ENCODE measurements at places on chromosomes 7 and 10. TPM values are rescaled to one million over a fixed set of nuclear protein-coding genes. Genes with fewer than 3 reads are reported as not detected.

The ACHE gene
- total RNA-seq, result 36.0 TPM

The ALDH18A1 gene
- total RNA-seq, result 64.2 TPM

The DNMBP gene
- total RNA-seq, result 15.1 TPM

The PRPS1L1 gene
- total RNA-seq, result not detected

The GJD4 gene
- total RNA-seq, result 2.1 TPM

The GNAT3 gene
- not detected for total RNA-seq

The MXI1 gene
- total RNA-seq, result 17.2 TPM

Data from skeletal muscle tissue (tissue), 5 donors.